ENCODE measurements at places on chromosomes 11 and 22.

DNA sequence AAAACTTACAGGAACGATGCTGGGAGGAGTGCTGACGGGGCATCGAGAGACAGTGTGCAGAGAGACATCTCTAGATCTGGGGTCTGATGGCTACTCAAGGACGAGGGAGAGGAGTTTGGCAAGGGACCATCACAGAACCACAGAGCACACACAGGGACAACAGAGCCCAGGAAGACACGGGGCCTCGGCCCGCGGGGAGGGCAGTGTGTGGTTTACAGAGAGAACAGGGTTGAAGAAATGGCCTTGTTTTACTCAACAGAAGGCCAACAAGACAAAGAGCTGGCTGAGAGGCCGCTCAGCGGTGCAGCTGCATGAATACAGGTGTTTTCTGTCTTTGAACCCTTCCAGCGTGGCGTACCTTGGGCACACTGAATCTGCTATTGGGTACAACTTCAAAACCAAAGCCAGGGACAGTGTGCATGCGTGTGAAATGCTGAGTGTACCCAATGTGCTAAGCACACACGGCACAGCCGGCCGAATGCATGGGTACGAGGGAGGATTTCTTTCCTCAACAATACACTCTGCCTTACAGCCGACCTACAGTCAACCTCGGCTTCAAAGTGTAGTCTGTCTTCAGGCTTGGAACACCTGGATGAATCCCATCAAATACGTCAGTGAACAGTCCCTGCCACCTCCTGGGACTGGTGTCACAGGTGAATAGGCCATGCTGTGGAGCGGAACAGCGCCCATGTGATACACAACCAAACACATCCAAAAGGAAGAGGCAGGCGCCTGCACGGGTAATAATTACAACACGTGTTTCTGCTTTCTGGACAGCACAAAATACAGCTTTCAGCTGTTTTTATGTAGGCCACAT is 20.7 kb upstream of the BID start:
- no peak for DNase-seq

GRCh38 chr11:123543797-123544196 is 110.6 kb downstream of the SCN3B start:
- DNase-seq, result no peak

GRCh38 chr22:25199731-25200520 is at the start of gene CRYBB3:
TSS of gene CRYBB3 (plus strand) at chr22:25199858. CDS start at chr22:25201397, 1,539 bp downstream.
- DNase-seq, result no peak

DNA sequence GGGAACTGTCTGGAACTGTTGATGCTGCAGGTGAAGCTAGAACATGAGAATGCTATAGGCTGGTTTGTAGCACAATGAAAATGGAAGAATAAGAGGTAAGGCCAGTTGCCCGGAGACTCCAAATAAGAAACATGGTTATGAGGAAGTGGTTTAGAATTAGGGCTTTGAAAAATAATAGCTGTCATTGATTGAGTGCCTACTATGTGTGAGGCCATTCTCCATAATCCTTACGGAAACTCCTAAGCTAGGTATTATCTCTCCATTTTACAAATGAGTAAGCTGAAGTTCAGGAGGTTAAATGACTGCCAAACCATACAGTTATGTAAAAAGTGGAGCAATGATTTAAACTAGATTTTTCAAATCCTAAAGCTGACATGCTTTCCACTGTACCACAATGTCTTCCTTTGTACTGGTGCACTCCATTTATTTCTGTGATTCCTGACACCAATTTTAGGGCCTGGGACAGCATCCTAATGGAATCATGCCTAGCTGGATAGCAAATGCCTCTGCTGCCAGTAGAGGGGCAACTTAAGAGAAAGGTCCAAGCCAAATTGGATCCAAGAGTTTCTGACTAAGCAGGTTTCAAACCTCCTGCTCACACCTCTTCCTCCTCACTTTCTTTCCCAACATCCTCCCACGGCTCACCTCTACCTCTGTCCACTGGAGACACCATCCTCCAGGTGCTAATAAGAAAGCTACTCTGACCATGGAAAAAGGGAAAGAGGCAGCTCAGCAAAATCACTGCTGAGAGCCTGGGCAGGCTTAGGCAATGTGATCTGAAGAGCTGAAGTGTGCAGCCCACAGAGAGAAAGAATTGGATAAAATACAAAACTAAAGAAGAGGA is 46.9 kb upstream of the PICALM start:
- DNase-seq, result no peak

DNA sequence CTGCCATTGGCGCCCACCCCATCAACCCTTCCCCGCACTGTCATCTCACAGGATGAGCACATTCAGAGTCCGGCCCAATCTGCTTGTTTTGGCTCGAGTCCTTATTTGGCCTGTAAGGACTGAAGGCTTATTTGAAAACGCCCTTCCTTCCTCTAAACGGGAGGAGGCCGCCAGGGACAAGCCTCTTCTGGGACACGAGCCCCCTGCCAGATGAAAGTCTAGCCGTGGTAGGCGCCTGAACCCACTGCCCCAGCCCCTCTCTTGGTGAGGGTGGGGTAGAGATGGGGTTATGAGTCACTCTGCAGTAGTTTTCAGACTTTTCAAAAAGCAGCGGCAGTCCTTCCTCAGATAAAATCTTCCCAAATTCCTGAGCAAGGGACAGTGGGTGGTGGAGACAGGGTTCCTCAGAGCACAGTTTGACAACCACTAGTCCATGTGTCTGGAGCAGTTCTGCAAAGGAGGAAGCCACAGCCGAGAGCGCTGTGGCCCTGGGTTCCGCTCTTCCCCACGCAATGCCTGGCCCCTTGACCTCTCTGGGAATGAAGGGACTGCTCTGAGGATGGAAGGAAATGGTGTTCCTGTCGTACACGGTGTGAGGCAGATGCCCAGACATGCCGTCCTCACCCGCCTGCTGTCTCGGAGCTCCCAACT is 57.0 kb downstream of the MYH9 start:
- DNase-seq, result no peak

DNA sequence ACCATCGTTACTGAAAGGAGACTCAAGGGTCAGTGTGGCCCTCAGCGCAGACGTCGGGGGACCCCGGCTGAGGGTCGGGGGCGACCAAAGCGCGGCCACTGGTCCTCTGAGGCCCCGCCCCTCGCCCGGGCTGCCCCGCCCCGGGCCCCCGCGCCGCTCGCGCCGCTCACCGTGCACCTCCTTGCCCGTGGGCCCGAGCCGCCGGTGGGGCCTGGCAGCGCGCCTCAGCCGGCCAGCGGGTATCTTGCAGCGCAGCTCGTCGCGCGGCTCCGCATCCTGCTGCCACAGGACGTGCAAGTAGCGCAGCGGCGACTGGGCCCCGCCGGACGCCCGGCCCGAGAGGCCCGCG is 419 bp downstream of the ANKRD54 start:
- DNase-seq, result no peak

DNA sequence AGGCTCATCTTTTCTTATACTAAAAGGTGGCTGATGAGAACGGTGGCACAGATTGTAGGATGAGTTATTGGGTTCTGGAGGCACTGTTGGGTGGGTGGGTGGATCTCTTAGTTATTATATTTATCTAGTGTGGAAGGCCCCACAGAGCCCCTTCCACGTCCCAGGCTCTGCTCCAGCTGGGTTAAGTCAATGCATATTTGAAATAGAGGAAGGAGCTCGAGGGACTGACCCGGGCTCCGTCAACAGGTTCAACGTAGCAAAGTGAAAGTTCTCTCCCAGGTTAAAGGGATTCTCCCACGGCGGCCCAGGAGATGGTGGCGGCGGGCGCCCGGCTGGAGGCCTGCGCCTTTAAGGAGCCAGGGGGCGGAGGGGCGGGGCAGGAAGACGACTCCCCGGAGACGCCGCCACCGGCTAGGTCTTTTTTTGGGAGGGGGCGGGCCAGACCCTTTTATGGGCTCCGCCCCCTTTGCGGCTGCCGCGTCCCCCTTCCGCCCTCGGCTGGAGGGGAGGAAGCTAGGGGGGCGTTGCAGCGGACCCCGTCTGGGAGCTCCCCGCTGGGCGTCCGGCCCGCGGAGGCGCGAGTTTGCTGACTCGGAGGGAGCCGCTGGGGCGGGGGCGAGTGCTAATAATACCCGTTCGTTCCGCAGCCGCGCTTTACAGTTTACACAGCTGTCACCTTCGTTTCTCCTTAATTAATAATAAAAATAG is 1.5 kb upstream of the INPPL1 start:
- peak; percentile 96 for DNase-seq

- no peak for DNase-seq
Observed at GRCh38 chr22:46845296-46846149, 83.1 kb downstream of the TBC1D22A start.

DNA sequence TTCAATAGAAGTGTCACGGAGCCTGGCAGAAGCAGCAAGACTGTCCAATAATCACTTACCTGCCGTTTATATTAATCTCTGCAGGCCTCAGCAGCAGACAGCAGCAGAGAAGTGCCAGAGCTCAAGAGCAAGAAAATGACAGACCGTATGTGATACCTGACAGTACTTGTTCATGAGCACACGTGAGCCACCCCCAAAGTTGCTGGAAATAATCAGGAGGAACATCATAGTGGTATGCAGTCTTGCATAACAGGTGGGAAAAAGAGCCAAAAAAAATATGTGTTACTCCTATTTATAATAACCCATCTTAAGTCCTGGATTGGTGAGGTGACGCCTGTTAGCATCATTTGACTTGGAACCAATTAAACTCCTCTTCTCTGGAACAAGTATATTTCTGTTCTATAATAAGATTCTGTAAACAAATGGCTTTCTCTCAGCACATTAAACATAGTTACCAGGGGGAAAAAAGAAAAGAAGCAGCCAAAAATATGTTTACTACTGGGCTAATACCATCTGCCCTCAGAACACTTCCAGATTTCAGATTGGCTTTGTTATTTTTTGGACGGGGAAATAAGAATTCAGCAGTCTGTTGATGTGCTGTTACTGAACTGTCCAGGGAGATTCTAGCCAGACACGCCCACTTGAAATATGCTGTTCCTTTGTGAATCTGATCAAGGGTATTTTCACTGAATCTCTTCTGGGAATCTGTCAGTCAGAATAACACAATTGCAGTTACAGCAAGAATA is 7.9 kb upstream of the SLN start:
- no peak for DNase-seq

- DNase-seq, result no peak
Observed at GRCh38 chr22:19761725-19762567, 1.4 kb downstream of the TBX1 start.

GRCh38 chr11:109267293-109268095 is 154.5 kb upstream of the C11orf87 start:
- no peak for DNase-seq

GRCh38 chr11:15884141-15884540 is 472.2 kb downstream of the SOX6 start:
- no peak for DNase-seq

GRCh38 chr11:124174001-124174583 is 9.1 kb upstream of the OR10D3 start:
- no peak for DNase-seq

DNA sequence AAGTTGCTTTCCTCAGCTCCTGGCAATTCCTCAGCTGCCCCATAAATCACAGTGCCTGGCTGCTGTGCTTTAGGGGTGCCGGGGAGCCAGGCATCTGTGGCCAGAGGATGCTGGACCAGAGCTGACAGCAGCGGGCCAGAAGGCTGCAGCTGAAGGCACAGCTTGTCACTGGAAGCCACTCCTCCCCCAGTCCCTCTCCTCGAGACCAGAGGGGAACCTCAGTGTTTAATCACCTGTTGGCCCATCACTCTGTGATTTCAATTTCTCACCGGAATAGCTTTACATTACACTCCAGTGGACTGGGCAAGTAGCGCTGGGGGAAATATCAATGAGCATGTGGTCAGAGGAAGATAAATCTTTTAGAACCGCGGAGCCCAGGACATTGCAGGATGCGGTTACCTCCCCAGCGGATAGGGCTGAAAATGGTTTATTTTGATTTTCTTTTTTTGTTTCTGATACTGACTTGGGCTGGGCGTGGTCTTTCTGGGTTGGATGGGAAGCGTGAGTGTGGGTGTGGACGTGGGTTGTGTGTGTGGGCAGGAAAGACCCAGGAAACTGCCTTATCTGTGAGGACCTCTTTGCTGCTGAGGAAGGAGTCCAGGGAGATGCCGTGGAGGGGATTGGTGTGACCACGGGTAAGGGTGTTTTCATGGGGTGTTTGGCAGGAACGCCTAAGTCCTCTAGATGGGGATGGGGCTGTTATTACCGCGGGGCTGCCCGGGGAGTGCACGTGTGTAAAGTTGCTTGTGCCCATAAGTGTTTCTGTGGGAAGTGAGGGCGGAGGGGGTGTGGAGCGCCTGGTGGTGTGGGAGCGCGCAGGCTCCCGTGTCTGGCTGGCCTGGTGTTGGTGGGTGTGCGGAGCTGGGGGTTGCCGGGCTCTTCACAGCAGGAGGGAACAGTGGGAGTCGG is 4.0 kb downstream of the DAGLA start:
- DNase-seq, result no peak

DNA sequence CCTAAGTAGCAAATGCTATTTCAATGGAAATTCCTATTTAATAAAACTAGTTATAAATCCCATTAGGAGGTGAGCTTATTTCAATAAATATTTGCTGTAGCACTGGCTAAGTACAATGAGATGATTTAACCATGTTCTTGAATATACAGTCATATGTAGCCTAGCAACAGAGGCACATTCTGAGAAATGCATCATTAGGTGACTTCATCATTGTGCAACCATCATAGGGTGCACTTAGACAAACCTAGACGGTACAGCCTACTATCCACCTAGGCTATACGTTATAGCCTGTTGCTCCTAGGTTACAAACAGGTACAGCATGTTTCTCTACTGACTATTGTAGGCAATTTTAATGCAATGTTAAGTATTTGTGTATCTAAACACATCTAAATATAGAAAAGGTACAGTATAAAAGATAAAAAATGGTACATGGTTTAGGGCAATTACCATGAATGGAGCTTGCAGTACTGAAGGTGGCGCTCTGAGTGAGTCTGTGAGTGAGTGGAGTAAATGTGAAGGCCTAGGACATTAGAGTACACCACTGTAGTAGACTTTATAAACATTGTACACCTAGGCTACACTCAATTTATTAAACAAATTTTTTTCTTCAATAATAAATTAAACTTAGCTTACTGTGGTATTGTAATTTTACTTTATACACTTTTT is 350.1 kb downstream of the CASP12 start:
- peak; percentile 17 for DNase-seq

DNA sequence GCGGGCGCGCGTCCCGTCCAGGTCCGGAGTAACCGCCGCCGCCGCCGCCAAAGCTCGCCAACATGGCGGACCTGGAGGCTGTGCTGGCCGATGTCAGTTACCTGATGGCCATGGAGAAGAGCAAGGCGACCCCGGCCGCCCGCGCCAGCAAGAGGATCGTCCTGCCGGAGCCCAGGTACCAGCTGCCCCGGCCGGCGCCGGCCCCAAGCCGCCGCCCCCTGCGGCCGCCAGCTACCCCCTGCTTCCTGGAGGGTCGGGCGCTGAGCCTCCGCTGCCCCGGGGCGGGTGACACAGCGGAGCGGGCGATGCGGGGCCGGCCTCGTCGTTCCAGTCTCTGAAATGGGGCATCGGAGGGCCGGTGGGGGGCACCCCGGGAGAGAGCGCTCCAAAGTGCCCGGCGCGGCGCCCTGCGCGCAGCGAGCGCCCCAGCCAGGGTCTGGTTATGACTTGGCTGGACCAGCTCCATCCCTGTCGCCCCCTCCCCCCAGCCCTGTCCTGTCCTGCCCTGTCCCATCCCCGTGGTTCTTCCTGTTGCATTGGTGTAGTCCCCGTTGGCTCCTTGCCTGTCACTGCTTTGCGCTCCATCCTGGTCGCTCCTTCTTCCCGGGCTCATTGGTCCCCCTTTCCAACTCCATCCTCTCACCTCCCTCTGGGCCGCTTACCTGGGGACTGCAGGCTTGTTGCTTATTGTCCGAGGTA is 653 bp downstream of the GRK3 start:
- DNase-seq, result peak; percentile 40

- DNase-seq, result no peak
Observed at GRCh38 chr22:41538583-41538982, 5.7 kb downstream of the POLR3H start.

- DNase-seq, result no peak
Observed at GRCh38 chr11:57638005-57638781, 11.5 kb downstream of the YPEL4 start.

- no peak for DNase-seq
Observed at GRCh38 chr11:125401746-125402145, 94.3 kb downstream of the FEZ1 start.

All from NAMALWA (cell line).